ENCODE measurements at places on chromosomes 5 and 9. TPM values are rescaled to one million over a fixed set of nuclear protein-coding genes. Genes with fewer than 3 reads are reported as not detected.
A peak's percentile ranks its signal among the peaks of the same experiment; 100 is the strongest.

- no peak overlapping the region for H3K27ac ChIP-seq
- H3K4me1 ChIP-seq, result no peaks in the 10 kb centered on the region
- no peak for DNase-seq
- peaks cover 35% of the 10 kb centered on the region for H3K27me3 ChIP-seq
- H3K36me3 ChIP-seq, result no peaks in the 10 kb centered on the region
Observed at GRCh38 chr5:75331-76320, 16.3 kb upstream of the PLEKHG4B start.

DNA sequence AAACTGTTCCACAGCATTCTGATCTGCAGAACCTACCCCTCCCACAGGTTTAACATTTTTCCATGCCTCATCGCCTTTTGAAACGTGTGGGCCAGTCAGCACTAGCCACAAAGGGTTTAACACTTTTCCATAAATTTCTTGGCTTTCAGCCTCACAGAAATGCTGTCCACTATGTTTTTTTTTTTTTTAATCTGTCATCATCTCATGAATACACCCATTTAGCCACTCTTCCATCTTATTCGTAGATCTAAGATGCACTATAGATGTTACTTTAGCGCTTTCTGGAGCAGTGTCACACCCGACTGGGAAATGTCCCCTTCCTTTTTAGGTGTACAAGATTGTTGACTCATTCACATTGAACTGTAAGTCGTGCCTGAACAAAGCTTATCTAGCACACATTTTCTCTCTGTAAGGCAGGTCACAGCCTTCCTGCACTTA is 62.3 kb downstream of the GCNT1 start:
- H3K27me3 ChIP-seq, result no peaks in the 10 kb centered on the region
- no peak overlapping the region for H3K4me3 ChIP-seq
- no peak for DNase-seq
- H3K4me1 ChIP-seq, result peaks cover 8% of the 10 kb centered on the region
- no peaks in the 10 kb centered on the region for H3K36me3 ChIP-seq
- no peak overlapping the region for H3K27ac ChIP-seq

- H3K27ac ChIP-seq, result no peak overlapping the region
- H3K36me3 ChIP-seq, result no peaks in the 10 kb centered on the region
- DNase-seq, result no peak
- H3K27me3 ChIP-seq, result 0 out of 2 replicates have a peak, but pooled peaks cover 5% of the 10 kb centered on the region
Observed at GRCh38 chr5:14615365-14615764, 33.8 kb downstream of the OTULINL start.

GRCh38 chr9:5554254-5554653 is 43.9 kb downstream of the PDCD1LG2 start:
- no peaks in the 10 kb centered on the region for H3K36me3 ChIP-seq
- no peak overlapping the region for H3K4me3 ChIP-seq
- peaks cover 46% of the 10 kb centered on the region for H3K4me1 ChIP-seq
- H3K27ac ChIP-seq, result peak overlapping the region; percentile 18
- H3K27me3 ChIP-seq, result no peaks in the 10 kb centered on the region
- no peak for DNase-seq

GRCh38 chr5:147737921-147738320 is 44.6 kb downstream of the JAKMIP2 start:
- H3K27ac ChIP-seq, result no peak overlapping the region
- H3K4me1 ChIP-seq, result no peaks in the 10 kb centered on the region
- H3K4me3 ChIP-seq, result no peak overlapping the region
- DNase-seq, result no peak
- no peaks in the 10 kb centered on the region for H3K36me3 ChIP-seq

DNA sequence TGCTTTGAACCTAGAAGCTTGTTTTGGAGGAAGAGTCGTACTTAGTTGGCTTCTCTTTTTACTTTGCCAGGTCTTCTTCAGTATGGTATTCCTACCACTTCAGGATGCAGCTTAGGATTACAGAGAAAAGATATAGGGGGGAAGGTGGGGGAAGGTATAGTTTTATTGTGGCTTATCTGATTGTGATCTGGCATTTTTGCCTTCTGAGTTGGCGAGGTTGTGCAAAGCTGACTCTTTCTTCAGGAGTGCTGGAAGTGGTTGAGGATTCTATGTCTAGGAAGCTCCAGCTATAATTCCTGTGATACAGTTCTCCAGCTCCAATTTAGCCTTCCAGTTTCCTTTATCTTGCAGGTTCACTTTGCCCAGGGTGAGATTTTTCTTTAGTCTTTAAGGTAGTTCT is 7.0 kb downstream of the CDC42SE2 start:
- no peaks in the 10 kb centered on the region for H3K27me3 ChIP-seq
- 0 out of 2 replicates have a peak overlapping the region, but pooled peaks have one; percentile 0 for H3K27ac ChIP-seq
- H3K4me1 ChIP-seq, result peaks cover 18% of the 10 kb centered on the region
- DNase-seq, result peak; percentile 68
- H3K4me3 ChIP-seq, result peak overlapping the region; percentile 8

DNA sequence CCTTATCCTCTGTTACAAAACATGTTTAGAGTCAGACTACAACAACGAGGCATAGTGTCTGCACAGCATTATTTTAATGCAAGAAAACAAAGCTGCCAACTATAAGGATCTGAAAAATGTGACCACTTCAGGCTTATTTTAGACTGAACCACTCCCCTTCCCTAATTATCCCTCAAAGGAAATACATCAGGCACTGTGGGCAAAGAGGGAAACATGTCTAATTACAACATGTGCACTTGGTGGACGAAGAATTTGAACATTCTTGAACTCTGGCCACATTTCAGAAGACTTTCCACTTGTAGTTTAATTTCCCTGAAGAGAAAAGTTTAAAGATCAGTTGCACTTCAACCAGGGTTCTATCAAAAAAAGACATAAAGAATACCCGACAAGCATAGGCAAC is 3.8 kb downstream of the MTMR12 start:
- DNase-seq, result no peak
- H3K27ac ChIP-seq, result no peak overlapping the region
- no peaks in the 10 kb centered on the region for H3K36me3 ChIP-seq
- no peaks in the 10 kb centered on the region for H3K27me3 ChIP-seq
- H3K4me3 ChIP-seq, result no peak overlapping the region
- peaks cover 14% of the 10 kb centered on the region for H3K4me1 ChIP-seq

DNA sequence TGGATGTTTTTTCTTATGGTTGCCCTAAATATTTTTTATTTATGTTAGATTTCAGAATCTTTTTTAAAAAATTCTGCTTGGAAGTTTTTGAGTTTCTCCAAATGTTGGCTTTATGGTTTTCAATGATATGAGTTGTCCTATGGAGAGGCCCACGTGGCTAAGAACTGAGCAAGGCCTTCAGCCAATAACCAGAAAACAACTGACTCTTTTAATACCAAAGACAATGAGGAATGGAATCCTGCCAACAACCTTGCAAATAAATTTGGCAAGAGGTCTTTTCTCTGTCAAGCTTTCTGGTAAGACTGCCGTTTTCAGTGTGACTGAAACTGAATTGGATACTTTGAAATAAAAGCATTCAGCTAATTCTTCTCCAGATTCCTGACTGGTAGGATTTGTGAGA is 1740.1 kb upstream of the WWC1 start:
- no peaks in the 10 kb centered on the region for H3K27me3 ChIP-seq
- DNase-seq, result no peak
- H3K27ac ChIP-seq, result no peak overlapping the region
- no peaks in the 10 kb centered on the region for H3K4me1 ChIP-seq

GRCh38 chr5:146388386-146388785 is 49.7 kb downstream of the POU4F3 start:
- no peak overlapping the region for H3K4me3 ChIP-seq
- no peak overlapping the region for H3K27ac ChIP-seq
- H3K27me3 ChIP-seq, result no peaks in the 10 kb centered on the region
- no peaks in the 10 kb centered on the region for H3K36me3 ChIP-seq

DNA sequence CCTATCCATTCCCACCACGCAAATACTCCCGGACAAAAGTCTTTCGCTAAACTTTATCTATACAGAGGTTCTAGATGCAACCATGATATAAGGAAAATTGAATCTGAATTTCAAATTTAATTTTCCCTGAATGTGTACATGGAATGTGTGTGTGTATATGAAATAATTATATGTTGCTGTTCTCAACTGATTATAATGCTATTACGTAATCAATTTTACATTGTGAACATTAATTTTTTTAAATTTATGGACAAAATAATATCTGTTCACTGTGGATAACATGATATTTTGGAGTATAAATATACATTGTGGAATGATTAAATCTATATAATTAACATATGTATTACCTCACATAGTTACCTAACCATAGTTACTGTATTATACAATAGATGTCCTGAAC is 1250.6 kb downstream of the EFNA5 start:
- no peak overlapping the region for H3K4me3 ChIP-seq
- no peak overlapping the region for H3K27ac ChIP-seq
- no peaks in the 10 kb centered on the region for H3K27me3 ChIP-seq
- DNase-seq, result no peak
- no peaks in the 10 kb centered on the region for H3K36me3 ChIP-seq
- no peaks in the 10 kb centered on the region for H3K4me1 ChIP-seq

GBA2 gene
- 20.3 TPM for total RNA-seq

TXNDC8 gene
- not detected for total RNA-seq

FABP6 gene
- total RNA-seq, result not detected

GLRA1 gene
- total RNA-seq, result not detected

APBA1 gene
- total RNA-seq, result 4.3 TPM

CDO1 gene
- 0.89 TPM for total RNA-seq

CYLC2 gene
- not detected for total RNA-seq

KCNMB1 gene
- not detected for total RNA-seq

Data from GM23248 (cell line).